ENCODE measurements at places on chromosomes 2 and 18.

DNA sequence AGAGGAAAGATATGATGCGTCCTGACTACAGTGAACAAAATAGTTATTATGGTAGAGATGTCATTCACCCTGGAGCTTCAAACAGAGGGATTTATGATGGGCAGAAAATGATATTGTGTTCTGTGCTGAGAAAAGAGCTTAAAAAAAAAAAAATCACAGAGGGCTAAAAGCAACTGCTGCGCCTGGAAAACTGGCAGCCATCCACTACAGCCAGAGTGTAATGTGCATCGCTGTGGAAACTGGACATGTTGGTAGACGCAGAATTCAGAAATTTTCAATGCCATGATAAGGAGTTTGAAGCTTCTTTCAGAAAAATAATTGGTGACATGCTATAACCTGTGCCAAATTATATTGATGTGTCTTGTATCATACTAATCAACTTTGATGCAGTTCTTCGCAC lies 122.9 kb upstream of the SOX11 start:
- DNase-seq: no peak

- no peak for DNase-seq
These were observed 1668.7 kb downstream of the SUCLG1 start for GRCh38 chr2:82790206-82791021.

DNA sequence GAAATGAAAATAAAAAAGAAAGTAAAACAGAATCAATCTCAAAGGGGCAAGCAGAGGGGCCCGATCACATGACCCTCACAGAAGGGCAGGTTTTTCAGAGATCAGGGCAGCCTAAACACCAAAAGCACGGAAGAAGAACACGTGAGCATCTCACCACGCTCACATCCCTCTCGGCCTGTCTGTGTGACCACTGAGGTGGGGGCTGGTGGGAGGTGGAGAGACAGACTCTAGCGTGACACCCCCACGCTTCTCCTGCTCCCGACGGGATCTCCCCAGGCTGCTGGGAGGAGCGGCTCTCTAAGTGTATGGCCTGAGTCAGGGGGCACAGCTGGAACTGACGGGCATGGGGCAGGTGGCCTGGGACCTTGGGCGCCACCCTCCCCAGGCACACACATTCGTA lies 23.5 kb upstream of the MTERF4 start:
- no peak for DNase-seq

DNA sequence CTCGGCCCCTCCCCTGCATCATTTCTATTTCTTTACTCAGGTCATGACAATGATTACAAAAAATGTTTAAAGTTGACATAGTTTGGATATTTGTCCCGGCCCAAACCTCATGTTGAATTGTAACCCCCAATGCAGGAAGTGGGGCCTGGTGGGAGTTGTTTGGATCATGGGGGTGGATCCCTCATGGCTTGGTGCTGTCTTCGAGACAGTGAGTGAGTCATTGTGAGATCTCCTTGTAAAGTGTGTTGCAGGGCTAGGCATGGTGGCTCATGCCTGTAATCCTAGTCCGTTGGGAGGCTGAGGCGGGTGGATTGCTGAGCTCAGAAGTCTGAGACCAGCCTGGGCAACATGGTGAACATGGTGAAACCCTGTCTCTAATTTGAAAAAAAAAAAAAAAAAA lies 9.2 kb upstream of the MAP4K4 start:
- no peak for DNase-seq

DNA sequence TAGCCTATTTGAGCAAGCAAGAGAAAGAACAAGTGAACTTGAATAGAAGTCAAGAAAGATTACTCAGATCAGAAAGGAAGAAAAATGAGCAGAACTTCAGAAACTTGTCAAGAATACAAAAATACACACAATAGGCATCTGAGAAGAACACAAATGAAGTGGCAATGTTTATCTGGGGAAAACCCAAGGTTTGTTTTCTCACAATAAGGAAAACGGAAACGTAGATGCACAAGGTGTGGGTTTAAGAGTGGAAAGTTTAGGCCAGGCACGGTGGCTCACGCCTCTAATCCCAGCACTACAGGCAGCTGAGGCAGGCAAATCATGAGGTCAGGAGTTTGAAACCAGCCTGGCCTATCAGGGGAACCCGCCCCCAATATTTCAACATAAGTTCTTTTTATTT lies 159.5 kb upstream of the GYPC start:
- no peak for DNase-seq

DNA sequence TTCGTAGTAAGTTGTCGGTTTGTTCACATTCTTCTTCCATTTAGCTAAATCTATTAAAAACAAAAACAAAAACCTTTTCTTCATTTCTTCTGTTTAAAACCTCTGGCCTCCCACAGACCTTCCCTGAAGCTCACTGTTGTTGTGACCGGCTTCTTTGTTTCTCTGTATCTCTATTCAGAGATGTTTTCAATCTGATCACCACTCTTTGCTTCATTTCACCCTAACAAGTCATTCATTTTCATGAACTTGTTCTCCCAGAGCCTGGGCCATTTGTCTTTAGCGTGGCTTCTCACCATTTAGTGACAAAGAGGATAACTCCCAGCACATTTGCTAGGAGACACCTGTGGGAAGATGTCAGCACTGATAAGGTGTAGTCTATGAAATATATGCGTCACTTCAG lies 794.2 kb downstream of the ERBB4 start:
- DNase-seq: no peak

DNA sequence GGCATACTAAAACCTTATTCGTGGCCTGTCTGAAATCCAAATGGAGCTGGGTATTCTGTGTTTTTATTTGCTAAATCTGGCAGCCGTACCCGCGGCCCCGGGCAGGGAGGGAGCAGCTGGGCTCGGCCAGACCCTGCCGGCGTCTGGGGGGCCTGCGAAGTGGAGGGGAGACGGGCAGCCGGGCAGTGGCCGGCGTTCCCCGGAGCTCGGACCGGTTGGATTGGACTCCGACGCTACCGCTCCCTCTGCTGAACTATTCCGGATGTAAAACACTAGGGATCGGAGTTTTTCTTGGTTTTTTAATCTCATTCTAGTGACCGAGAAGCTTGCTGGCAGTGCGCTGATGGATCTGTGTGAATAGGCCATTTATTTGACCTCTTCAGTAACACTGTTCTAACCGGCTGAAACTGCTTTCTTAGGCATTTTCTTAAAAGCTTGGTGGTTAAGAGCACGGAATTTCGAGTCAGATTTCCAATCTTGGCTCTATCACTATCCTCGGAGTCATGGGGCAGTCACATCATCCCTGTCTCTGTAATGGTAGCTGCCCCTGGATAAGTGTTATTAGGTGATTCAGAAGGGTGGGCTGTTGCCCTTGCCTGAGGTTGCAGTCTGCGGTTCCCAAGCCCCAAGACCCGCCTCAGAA lies 694 bp downstream of the UNC50 start:
- no peak for DNase-seq

GRCh38 chr2:70686577-70687460 lies 81.2 kb downstream of the ADD2 start:
- DNase-seq: no peak

DNA sequence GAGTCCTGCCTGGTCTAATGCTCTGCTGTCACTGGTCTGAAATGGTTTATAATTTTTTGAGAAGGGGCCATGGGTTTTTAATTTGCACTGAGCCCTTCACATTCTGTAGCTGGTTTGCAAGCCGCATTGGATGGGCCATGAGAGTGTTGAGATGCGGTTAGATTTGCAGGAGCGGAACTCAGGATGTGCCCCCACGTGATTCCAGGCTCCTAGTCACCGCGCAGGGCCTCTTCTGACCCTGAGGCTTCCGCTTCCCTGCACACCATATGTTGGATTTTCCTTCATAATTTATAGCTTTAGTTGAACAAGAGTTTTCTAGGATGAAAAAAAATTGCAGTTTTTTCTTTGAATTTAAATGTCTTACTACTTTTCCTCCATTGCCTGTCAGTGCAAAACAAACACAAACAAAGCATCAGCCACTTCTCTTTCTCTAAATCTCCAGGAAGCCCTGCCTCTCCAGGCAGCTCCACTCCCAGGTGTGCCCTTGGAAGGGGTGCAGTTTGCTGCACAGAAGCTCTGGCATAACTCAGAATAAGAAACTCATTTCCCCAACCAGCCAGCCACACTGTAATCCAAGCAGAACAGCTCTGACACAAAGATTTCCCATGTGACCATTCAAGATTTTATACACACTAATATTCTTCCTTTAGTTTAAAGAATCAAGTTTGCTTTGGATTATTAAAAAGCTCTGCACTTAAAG lies 18.4 kb upstream of the TPO start:
- no peak for DNase-seq

DNA sequence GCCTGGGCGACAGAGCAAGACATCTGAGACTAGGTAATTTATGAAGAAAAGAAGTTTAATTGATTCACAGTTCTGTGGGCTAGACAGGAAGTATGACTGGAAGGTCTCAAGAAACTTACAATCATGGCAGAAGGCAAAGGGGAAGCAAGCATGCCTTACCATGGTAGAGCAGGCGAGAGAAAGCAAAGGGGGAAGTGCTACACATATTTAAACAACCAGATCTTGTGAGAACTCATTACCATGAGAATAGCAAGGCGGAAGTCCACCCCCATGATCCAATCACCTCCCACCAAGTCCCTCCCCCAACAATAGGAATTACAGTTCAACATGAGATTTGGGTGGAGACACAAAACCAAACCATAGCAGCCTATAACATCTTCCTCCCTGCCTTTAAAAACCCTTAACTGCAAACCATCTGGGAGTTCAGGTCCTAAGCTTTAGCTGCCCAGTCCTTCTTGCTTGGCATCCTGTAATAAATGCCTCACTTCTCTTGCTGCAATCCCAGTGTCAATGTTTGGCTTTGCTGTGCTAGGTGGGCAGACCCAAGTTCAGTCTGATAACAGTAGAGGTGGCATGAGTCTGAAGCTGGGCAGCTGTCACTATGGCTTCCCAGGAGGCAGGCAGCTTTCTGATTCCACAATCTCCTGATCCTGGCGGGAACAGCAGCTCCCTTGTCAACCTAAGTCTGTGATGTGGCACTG lies 11.2 kb upstream of the SP5 start:
- no peak for DNase-seq

GRCh38 chr2:51710222-51710621 lies 678.3 kb upstream of the NRXN1 start:
- DNase-seq: no peak

DNA sequence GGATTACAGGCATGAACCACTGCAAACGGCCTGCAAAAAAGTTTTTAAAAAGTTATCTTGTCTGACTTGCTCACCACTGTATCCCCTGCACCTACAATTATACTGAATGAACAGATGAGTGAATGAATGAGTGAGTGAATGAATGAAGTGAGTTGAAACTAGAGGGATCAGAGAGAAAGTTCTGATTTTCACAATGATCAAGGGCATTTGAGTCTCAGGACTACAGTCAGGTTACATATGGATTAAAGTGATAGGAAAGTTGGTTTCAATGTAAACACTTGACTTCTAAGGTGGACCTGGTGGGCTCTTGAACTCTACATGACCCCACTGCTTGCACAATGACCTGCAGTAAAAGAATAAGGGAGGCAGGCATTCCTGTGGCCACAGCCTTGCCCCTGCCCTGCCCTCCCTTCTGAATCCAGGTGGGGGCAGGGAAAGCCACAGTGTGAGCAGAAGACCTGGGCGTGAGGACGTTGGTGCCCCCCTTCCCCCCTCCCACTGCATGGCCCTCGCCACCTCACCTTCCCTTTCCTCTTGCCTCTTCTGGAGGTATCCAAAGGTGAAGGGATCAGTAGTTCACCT lies 10.7 kb downstream of the C2orf80 start:
- DNase-seq: no peak

- DNase-seq: no peak
These were observed 4.6 kb downstream of the SERPINB13 start for GRCh38 chr18:63591725-63592124.

GRCh38 chr2:15751477-15751876 lies 159.8 kb downstream of the DDX1 start:
- DNase-seq: no peak

GRCh38 chr2:1750933-1751766 lies 6.8 kb upstream of the PXDN start:
- peak; percentile 76 for DNase-seq

GRCh38 chr2:112644155-112644932 lies 1.4 kb upstream of the SLC20A1 start:
- no peak for DNase-seq

DNA sequence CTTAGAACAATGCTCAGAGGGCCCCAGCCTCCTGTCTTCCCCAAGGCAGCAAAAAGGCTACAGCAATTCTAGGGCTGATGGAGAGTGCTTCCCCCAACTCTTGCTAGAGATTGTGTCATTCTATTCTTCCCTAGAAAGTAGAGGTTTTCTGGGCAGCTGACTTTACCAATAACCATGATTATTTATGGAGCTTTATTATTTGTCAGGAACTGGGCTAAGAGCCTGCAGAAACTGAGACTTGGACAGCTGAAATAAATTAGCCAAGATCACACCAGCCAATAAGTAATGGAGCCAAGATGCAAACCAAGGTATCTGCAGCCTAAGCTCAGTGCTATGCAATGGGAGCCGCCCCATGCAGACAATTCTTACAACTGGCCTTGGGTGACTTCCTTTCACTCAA lies 84.8 kb downstream of the CCBE1 start:
- DNase-seq: no peak

DNA sequence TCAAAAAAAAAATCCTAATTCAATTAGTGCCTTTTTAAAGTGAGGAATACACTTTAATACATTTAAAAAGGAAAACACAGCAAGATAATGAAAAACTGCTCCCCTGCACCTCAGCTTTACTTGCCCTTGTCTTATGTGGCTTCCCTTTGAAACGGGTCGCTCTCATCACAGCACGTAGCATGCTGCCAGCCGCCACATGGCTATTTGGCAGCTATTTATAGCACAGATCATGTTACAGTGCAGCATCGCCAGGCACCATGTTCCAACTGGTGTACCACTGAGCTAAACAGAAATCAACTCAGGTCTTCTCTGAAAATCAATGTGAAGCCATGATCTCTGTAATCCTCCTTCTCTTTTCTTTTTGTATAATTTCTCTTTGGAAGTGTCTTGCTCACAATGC lies 65.1 kb downstream of the TMEM182 start:
- peak; percentile 67 for DNase-seq

GRCh38 chr2:20677301-20678085 lies 10.5 kb downstream of the GDF7 start:
- DNase-seq: no peak

GRCh38 chr2:160465406-160465805 lies 28.2 kb downstream of the RBMS1 start:
- DNase-seq: no peak

- DNase-seq: no peak
These were observed 129.8 kb downstream of the BCL2L11 start for GRCh38 chr2:111250448-111251030.

GRCh38 chr2:196372276-196372809 lies 201.0 kb upstream of the STK17B start:
- no peak for DNase-seq

GRCh38 chr2:231069379-231070054 lies 12.8 kb downstream of the PSMD1 start:
- DNase-seq: no peak

GRCh38 chr2:176491172-176491904 lies 222.1 kb downstream of the MTX2 start:
- DNase-seq: no peak

- no peak for DNase-seq
These were observed 1.5 kb downstream of the ARPC2 start for GRCh38 chr2:218218268-218219185.

GRCh38 chr18:33152376-33152775 lies 288.1 kb downstream of the CCDC178 start:
- no peak for DNase-seq

- no peak for DNase-seq
These were observed 16.3 kb downstream of the CROCC2 start for GRCh38 chr2:240922245-240922981.
